ENCODE measurements at places on chromosomes 6 and 20. TPM values are rescaled to one million over a fixed set of nuclear protein-coding genes. Genes with fewer than 3 reads are reported as not detected.

DNA sequence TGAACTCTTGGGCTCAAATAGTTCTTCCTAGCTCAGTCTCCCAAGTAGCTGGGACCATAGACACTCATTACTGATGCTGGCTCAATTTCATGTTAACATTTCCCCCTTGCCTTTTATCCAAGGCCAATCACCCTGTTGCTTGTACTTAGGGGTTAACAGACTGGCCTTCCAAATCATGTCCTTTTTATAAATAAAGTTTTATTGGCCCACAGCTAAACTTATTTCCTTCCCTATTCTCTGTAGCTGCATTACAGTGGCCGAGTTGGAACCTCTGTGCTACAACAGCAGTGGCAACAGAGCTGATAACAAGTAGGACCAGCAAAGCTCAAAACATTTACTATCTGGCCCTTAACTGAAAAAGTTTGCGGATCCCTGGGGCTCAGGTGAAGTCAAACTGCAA, 109.8 kb downstream of the ZFP64 start:
- DNase-seq: no peak

DNA sequence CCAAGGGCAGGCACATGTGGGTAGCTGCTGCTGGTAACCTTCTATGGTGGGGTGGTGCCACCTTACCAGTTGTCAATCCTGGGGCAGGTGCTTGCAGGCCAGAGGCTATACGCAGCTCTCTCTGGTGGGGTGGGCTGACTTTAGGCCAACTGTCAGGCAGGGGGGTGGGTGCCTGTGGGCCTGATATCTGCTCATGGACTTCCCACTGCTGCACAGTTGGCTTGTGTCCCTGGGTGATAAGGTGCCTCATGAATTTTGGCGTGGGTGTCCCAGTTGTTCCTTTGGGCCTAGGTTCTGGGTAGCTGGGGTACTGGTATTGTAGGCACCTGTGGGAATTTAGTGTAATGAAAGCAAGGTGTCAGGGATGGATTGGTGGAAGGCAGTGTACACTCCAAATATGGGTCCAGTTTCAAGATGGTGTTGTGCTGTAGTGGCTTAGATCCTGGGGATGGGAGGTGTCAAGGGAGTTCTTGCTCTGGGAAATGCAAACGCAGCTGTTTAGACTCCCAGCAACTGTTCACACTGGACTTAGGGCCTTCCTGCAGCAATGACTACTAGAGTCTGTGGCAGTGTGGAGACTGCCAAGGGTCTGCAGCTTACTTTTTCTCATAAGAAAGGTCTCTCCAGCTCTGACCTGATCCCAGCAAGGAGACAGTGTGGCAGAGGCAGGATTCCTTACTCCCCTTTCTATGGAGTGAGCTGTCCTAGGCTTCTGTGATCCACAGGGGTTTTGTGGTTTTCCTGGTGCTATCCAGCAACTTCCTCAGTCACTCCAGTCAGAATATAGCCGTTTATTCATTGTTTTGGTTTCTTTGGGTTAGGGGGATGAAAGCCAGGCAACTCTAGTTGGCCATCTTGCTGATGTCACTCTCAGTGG, 128.2 kb downstream of the CRYBG1 start:
- DNase-seq: no peak

GRCh38 chr6:12892151-12892550, 175.6 kb downstream of the PHACTR1 start:
- no peak for DNase-seq

MUC21 gene
- total RNA-seq: not detected

ADAT2 gene
- total RNA-seq: 13.9 TPM

Measured in Caco-2 (cell line).